ENCODE measurements at places on chromosomes 5 and 9.

- no peak for DNase-seq
Measured at GRCh38 chr5:14305045-14305444, 161.9 kb downstream of the TRIO start.

- DNase-seq = no peak
Measured at GRCh38 chr5:76445063-76445462, 42.0 kb downstream of the IQGAP2 start.

- no peak for DNase-seq
Measured at GRCh38 chr9:115084709-115085108, 33.2 kb downstream of the TNC start.

GRCh38 chr5:178114325-178115135 lies 1.2 kb downstream of the N4BP3 start:
- DNase-seq = no peak

DNA sequence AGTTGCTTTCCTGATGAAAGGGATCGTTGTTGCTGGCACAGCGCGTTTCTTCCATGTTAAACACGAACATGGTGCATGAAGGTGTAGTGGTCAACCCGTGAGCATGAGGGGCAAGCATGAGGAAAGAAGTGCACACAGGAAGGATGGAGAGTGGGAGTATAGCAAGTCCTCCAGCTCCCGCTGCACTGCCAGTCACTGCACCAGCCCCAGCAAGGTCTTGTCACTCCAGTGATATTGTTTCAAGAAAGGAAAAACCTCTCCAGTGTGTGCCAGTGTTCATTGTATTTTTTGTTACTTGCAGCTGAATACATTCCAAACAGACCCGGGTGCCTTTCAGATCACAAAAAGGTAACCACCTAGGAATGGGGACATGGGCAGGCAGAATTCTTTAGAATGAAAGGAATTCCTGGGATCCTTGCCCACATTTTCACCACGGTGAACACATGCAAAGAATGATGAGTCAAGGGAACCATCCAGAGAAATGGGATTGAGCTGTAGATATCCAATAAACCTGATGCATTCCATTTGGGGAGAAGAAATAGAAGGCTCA lies 186.3 kb downstream of the AOPEP start:
- DNase-seq = no peak

GRCh38 chr9:137721479-137721878 lies 102.7 kb downstream of the EHMT1 start:
- DNase-seq = peak; percentile 40

DNA sequence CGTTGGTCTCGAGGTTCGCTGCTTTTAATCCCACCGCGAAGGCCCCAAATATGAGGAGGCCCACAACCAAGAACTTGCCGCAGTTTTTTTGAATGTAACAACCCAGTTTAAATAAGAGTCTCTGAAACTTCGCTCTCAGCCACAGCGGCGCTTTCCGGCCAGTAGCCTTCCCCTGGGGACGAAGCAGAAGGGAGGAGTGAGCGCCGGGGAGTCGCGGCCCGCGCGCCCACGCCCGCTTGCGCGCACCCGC lies 10.4 kb downstream of the PTCH1 start:
- DNase-seq = no peak

GRCh38 chr9:134294153-134295071 lies 31.8 kb upstream of the RXRA start:
- DNase-seq = no peak

- no peak for DNase-seq
Measured at GRCh38 chr9:116726602-116727001, 39.5 kb downstream of the TRIM32 start.

DNA sequence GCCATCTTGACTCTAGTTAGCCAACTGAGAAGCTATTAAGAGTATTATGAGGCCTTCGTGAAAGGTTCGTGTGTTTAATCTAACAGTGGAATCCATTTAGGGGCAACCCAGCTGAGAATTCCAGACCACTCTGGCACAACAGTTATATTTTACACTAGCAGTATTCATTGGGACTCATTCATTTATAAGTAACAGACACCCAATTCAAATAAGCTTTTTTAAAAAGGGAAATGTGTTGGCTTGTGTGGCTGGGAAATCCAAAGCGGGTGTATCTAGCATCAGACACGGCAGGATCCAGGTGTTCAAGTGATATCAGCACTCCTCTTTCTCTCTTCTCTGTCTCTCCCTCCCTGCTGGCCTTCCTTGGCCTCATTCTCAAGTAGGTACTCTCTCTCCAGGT lies 46.0 kb upstream of the SHC3 start:
- DNase-seq = no peak

GRCh38 chr5:111392181-111392580 lies 120.2 kb downstream of the STARD4 start:
- no peak for DNase-seq

DNA sequence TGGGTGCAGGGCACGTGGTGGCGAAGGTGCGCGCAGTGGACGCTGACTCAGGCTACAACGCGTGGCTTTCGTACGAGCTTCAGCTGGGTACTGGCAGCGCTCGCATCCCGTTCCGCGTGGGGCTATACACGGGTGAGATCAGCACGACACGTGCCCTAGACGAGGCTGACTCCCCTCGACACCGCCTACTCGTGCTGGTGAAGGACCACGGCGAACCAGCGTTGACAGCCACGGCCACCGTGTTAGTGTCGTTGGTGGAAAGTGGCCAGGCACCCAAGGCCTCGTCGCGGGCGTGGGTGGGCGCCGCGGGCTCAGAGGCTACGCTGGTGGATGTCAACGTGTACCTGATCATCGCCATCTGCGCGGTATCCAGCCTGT lies 2.1 kb downstream of the PCDHA2 start:
- DNase-seq = no peak

GRCh38 chr5:37054391-37054790 lies 177.8 kb downstream of the NIPBL start:
- DNase-seq = no peak

GRCh38 chr9:27125936-27126335 lies 16.9 kb downstream of the TEK start:
- no peak for DNase-seq

DNA sequence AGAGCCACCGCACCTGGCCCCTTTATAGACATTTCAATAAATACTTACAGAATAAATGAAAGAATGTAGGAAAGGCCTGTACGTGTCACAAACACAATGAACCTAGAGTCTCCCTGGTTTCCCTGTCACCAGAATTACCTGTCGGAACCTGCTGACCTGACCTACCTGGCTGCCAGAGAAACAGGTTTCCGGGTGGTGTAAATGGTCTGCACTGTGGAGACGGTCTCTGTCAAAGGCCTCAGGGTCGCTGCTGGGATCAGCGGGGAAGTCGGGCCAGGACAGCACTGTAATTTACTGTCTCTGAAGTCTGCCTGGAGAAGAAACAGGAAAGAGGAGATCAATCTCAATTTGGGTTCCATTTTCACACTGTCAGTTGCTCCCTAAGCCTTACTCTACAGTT lies 9.3 kb upstream of the FRRS1L start:
- DNase-seq = no peak

GRCh38 chr9:121071370-121071755 lies 3.4 kb upstream of the CNTRL start:
- no peak for DNase-seq

DNA sequence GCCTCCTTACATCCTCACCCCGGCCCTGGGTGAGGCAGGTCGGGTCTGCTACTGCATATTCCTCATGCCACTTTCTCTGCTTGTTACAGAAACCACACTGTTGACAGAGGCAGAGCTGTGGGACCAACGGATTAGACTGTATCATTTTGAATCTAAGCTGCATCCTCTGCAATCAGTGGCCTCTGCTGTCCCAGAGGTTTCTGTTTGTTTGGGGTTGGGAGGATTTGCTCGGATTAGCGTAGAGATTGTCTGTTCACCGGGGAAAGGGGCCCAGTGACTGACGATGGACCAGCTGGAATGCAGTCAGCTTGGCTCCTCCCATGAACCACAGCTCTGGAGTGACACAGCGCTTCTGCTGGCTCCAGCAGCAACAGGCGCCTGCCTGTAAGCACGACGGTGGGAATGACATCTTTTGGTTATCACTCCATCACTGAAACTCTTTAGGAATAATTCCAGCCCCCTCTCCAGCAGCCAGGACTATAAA lies 37.3 kb upstream of the ADRA1B start:
- no peak for DNase-seq

DNA sequence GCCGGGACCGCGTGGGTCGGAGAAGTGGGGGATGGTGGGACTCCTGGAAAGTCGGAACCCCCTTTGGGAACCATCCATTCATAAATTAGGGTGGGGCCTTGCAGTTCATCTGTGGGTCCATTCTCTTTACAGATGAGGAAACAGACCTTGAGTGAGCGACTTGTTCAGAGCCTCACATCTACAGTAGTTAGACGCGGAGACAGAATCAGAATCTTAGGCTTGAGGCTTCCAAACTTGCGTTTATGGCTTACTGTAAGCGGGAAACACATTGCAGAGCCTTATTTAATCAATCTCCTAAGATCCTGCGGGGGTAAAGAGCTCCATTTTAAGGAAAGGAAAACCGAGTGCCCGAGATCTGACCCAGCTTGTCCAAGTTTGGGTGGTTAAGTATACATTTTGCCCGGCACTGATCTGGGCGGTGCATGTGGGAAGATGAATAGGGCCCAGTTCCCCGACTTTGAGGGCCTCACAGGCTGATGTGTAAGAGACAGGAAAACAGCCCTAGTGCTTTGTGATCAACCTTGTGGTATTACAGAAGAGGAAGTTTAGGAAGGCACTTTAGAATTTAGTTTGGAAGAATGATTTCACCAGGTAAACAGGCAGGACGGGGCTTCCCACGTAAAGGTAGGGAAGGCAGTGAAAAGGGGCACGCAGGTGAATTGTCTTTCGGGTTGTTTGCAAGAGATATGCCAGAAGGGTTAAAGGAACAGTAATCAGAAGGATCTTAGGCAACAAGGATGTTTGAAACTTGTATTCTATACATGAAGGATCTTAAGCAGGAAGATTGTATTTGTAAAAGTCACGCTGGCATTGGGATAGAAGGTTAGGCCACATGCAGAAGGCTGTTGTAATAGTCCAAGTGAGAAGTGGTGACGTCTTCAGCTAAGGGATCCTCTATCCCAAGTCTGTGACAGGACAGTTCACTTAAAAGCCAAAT lies 744 bp downstream of the TARS1 start:
- no peak for DNase-seq

GRCh38 chr9:114861922-114862605 lies 56.2 kb upstream of the TNFSF15 start:
- no peak for DNase-seq
